ENCODE measurements at places on chromosomes 16 and 17.
A peak's percentile ranks its signal among the peaks of the same experiment; 100 is the strongest.

DNA sequence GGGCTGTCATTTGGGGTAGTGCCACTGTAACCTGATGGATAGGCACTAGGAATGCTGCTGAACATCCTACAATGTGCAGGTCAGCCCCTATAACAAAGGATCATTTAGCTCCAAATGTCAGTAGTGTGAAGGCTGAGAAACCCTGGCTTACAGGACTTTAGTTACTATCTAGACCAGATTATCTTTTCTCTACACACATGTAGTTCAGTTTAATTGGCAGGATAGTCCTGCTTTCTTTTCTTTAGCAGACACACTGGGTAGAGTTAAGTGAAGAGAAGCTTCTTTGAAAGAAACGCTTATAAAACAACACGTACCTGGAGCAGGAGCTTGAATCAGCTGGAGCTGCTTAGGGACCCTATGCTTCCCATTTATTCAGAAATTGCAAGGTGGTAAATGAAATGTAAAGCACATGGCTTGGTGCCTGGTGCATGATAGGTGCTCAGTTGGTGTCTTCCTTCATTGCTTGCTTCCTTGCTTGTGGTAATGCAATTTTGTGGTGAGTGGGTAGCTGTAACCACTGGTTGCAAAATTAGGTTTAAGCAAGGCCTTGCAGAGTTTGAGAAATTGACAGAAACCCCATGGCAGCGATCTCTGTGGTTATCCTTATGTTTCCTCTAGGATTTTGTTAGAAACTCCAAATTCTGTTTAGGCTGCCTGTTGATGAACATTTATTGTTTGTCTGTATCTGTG lies 9.4 kb downstream of the METTL9 start:
- no peak for DNase-seq

GRCh38 chr16:71767060-71767900 lies 41.4 kb downstream of the AP1G1 start:
- DNase-seq, result peak; percentile 42

GRCh38 chr16:51443934-51444333 lies 292.9 kb upstream of the SALL1 start:
- no peak for DNase-seq

GRCh38 chr16:24995469-24995868 lies 19.7 kb downstream of the ARHGAP17 start:
- no peak for DNase-seq

- DNase-seq, result peak; percentile 69
These were observed 499 bp downstream of the PIP4K2B start for GRCh38 chr17:38798614-38799500.

GRCh38 chr16:55938126-55938525 lies 63.0 kb upstream of the CES5A start:
- no peak for DNase-seq

GRCh38 chr16:70740174-70740913 lies 54.5 kb upstream of the MTSS2 start:
- no peak for DNase-seq

DNA sequence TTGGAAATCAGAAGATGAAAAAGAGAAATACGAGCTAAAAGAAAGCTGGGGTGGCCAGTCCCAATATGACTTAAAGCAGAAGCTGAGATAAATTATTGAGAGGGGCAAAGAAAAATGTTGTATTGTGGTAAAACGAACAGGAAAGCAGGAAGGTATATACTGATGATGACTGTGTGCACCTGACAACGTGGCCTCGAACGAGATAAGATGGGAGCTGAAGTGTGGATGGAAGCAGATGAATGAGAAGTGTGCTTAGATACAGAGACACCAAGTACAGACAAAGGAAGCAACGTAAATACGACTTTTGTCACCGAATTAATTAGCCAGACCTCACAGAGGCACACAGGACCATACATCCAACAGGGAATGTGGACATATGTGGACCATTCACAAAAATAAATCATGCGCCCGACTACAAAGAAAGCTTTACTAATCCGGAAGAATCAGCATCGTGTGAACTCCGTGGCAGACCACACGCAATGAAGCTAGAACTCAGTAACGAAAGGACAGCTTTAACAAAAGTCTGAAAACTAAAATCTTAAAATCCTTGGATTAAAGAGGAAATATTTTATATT lies 218.7 kb downstream of the RPTOR start:
- no peak for DNase-seq

GRCh38 chr17:72053449-72053848 lies 67.4 kb upstream of the SOX9 start:
- DNase-seq, result peak; percentile 17

GRCh38 chr16:28503470-28504259 lies 3.0 kb downstream of the IL27 start:
- DNase-seq, result no peak

DNA sequence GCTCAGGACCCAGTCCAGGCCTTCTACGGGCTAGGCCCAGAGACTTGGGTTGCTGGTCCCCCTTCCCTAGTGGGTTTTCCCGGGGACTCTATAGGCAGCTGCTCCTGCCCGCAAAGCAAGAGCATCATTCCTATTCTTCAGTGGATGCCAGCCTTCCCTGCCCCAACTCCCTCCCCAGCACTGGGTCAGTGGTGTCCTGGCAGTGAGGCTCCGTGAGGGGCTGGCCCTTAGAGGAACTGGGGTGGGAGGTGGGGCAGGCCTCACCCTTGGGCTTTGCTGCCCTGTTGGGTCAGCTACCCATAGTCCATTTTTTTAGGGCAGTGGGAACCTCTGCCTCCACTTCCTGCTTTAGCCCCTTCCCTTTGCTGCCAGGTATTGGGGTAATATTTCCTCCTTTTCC lies 7.9 kb upstream of the PLEKHG4 start:
- no peak for DNase-seq

DNA sequence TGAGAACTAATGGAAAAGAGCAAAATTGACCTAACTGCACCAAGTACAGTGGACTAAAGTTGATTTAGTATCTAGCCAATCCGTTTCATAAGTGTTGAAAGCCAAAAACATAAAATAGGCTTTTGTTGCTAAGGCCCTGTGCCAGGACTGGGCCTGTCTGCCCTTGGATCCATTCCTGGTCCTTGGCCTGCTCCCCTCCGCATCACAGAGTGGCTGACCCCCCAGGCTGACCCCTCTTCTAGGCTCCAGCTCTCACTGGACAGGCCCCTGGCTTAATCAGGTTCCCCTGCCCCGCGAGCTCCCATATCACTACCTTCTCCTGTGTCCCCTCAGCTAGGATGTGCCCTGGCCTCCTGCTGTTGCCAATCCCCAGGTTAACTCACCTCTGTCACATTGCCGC lies 313.6 kb upstream of the MYOCD start:
- DNase-seq, result no peak

DNA sequence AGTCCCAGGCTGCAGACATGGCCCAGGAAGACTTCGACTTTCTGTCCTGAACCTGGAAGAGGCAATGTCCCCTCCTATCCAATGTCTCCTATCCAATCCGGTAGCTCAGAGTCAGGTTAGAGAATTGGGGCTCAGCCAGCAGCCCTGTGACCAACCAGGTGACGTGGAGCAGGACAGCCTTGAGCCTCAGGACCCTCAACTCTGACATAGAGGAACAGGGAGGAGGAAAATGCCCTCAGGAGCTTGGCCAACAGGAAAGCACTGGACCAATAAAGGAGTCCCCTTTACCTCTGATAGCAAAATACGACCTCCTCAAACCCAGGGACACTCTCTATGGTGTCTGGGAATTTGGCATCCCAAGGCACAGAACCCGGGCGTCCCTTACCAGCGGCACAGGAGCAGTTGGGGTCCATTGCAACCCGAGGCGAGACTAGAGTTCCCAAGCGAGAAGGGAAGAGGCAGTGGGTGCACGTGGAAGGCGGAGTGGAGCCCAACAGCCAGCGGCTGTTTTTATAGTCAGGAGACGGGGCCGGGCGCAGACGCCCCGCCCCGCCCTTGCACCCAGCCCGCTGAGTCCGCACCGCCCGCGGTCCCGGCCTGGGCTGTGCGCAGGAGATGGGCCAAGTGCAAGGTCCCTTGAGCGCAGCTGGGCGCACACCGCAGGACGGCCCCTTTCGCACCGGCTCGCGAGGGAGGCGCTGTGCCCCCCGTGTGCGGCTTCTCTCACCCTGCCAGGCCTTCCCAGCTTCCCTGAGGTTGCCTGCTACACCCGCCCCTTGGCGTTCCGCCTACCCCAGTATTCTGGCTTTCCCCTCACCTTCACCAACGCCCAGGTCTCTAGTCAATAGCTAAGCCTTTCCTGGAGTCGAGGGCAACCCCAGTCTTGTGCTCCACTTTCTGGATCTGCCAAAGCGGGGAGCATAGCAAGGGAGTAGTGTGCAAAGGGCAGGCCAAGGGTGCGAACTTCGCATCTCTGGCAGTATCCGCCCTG lies at the start of gene MT1G:
Gene MT1G (minus strand): TSS at position 485 of the 991 bp plus-strand sequence. CDS start 72 bp downstream, at position 413.
- DNase-seq, result peak; percentile 36

GRCh38 chr17:50219342-50219741 lies 17.9 kb upstream of the COL1A1 start:
- peak; percentile 79 for DNase-seq

- peak; percentile 77 for DNase-seq
These were observed at the start of gene LITAF for GRCh38 chr16:11586856-11587642. Gene LITAF (minus strand): TSS chr16:11586919. CDS start chr16:11556730, 30,189 bp downstream.

DNA sequence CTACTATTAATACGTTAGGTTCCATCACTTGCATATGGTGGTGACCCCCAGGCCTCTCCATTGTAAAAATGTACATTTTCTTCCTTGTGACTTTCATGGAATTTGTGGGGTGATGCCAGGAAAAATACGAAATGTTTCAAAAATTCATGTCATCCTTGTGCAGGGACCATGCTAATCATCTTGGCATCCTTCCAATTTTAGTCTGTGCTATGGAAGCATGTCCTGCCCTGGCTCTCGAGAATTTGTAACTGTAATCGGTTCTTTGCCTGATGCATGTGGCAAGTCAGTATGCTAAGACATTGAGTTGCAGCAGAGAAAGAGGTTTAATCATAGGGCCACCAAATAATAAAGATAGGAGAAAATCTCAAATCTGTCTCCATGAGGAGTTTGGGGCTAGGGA lies 14.3 kb upstream of the GINS3 start:
- DNase-seq, result peak; percentile 7

GRCh38 chr17:81680150-81680549 lies 3.4 kb downstream of the ARL16 start:
- DNase-seq, result no peak

DNA sequence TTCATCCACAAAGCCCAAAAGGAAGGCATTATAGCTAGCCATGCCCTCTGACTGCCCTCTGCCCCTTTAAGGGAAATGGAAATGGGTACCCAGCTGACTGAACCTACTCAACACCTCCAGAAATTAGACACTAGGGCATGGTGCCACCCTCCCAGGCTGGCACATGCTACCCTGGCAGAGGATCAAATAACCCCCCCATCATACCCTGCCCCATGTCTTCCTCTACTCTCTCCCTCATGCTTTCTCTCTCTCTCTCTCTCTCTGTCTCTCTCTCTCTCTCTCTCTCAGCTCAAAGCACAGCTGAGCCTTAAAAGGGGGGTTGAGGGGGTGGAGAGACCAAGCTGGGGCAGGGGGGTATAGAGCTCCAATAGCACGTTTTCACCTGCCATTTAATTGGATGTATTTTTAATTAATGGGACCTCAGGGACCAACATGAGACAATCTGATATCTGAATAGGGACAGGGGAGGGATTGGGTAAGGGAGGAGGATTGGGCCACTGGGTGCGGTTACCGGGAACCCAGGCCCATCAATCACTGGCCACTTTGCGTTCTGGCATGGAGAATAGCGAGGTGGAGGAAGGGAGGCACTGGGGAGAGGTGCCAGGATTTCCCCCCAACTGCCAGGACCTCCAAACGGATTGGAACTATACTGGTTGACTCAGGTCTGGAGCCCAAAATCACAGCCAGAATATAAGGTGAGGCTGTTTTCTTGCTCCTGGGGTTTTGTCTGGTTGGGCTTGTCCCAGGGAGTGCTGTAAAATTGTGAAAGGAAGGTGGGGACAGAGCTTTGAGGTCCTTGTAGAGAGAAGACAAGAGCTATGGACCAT lies 57.8 kb downstream of the NEUROD2 start:
- no peak for DNase-seq

GRCh38 chr16:56923481-56924091 lies 8.4 kb upstream of the HERPUD1 start:
- DNase-seq, result peak; percentile 83

- DNase-seq, result no peak
These were observed 201.7 kb upstream of the PSMD7 start for GRCh38 chr16:74094962-74095361.

DNA sequence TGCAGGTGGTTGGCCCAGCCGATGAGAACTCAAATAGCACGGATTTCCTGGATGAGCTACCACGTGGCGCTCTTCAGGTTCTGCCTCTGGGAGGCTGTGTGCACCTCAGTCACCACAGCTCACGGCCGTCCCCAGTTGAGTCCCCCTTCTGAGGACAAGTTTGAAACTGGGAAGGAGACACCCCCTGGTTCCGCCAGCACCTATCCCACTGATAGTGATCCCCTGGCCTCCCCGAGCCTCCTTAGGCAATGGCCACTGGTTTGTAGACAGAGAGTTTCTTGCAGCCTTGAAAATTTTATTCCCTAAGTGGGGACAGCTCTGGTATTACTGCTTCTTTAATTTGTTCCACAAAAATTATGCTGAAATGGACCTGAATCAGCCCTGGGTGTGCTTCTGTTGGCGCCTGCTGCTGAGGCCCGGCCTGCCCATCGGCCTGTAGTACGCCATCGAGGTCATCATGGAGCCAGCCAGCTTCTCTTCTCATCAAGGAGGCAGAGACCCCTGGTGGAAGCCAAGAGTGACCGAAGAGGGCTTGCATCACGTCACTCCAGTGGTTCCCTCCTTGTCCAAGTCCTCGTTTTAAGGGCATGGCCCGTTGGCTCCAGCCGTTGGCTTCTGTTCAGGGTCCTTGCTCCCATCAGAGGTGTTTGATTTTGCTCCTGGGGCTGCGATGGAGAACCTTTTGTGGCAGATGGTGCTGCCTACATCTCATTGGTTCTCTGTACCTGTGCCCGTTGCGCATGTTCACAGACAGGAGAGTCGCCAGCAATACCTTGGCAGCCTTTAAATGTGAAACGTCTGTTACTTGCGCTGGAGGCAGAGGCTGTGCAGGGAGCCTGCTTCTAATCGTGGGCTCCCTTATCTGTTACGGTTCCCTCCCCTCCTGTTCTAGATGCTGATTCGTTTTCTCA lies 9.3 kb downstream of the SMCR8 start:
- DNase-seq, result no peak

- DNase-seq, result no peak
These were observed 115.3 kb downstream of the OR1D5 start for GRCh38 chr17:2947996-2948550.

DNA sequence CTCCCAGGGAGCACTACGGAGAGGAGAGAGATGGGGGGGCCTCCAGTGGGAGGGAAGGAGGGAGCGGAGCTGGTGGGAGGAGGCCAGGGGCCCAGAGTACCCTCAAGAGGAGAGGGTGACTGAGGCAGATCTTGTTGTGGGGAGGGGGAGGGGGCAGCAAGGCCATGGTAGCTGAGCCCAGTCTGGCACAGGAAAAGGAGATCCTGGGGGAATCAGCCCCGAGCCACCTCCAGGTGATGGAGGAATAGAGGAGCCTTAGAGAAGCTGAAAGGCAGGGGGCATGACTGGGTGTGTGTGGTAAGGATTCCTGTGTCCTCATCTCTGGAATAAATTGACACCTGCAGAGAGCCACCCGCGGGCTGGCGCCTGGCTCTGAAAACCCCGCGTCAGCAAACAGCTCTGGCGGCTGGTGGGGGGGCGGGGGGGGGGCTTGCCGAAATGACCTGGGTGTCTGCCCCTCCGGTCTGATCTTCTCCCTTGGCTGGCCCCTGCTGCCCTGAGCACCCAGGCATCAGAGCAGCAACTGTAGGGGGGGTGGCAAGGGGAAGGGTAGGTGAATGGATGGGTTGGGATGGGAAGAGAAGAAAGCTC lies 1.3 kb upstream of the NLGN2 start:
- DNase-seq, result no peak
